ENCODE measurements at places on chromosomes 7 and 10. TPM values are rescaled to one million over a fixed set of nuclear protein-coding genes. Genes with fewer than 3 reads are reported as not detected.

Gene GSAP
- 10.4 TPM for total RNA-seq

Gene CABCOCO1
- total RNA-seq = 0.53 TPM

Gene UNCX
- total RNA-seq = not detected

Gene FXYD4
- not detected for total RNA-seq

Measured in myometrial cell (primary cell).